ENCODE measurements at places on chromosomes 13 and 19.

DNA sequence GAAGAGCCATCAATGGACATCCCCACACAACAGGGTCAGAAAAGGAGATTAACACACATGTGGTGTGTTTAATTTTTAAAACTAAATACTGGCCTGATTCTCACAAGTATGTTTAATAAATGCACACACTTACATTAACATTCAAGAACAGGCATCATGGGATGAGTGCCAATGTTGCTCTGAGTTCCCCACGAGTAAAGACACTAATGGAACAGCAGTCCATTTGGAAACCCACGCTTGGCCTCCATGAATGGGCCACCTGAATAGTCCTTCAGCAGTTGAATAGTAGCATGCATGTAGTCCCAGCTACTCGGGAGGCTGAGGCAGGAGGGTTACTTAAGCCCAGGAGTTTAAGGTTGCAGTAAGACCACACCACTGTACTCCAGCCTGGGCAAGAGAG lies 195.2 kb upstream of the IPO5 start:
- no peak for DNase-seq

DNA sequence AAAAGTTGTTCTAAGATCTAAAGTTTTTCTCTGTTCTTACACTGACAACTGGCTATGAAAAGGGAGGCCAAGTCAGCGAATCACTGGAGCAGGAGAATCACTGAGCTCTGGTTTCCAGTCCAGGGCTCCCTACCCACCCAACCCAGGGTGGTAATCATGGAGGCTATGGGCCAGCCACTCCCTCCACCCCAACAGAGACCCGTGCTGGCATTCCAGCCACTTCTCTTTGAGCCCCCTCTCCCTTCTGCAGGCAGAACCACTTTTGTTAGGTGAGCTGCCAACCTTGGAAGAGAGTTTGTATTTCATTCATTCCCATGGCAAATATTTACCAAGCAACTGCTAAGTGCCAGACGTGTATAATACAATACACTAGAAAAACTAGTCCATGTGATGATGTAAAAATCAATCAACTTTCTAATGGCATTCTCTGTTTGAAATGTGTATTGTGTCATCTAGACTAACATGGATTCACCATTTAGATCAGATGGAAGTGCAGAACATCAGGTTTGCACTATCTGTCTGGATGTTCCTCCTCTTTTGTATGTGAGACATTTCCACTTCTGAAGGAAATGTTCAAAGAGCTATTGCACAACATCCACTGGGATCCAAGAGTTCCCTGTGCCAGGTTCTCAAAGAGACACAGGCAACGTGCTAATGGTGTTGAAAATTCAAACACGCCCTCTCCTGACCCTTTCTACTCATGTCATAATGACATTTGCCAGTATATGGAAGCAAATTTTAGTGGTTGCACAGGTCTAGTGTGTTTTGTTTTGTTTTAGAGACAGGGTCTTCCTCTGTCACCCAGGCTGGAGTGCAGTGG lies 5.3 kb downstream of the MLNR start:
- DNase-seq: no peak

GRCh38 chr13:46116653-46117502 lies 12.0 kb upstream of the CPB2 start:
- DNase-seq: no peak

GRCh38 chr13:50846861-50847475 lies 3.5 kb upstream of the DLEU7 start:
- DNase-seq: no peak

GRCh38 chr13:51432576-51432975 lies 20.3 kb downstream of the INTS6 start:
- DNase-seq: no peak

DNA sequence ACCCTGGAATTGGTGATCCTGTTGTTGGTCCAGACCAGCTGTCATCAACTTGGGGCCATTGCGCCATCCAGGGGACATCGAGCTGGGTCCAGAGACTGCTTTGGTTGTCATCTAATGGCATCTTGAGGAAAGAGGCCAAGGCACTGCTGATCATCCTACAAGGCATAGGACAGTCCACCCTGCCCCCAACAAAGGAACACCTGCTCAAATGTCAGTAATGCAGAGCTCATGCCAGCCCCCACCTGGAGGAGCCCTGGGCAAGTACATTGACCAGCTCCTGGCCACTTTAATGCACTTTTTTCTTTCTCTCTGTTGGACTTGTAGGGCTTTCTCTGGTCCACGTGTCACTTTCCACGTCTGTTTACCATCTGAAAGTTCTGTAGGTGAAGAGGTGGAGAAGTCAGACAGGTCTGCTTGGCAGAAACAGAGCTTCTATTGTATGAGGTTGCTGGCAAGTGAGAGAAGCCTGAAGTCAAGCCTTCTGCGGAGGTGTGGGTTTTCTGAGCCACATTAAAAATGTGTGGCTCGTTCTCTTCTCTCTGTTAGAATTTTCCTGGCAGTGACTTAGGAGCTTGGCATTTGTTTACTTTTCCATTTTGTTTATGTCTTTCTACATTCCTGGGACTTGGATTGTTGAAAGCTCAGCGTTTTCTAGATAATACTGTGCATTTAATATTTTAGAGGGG lies 124.0 kb upstream of the RNF113B start:
- no peak for DNase-seq

DNA sequence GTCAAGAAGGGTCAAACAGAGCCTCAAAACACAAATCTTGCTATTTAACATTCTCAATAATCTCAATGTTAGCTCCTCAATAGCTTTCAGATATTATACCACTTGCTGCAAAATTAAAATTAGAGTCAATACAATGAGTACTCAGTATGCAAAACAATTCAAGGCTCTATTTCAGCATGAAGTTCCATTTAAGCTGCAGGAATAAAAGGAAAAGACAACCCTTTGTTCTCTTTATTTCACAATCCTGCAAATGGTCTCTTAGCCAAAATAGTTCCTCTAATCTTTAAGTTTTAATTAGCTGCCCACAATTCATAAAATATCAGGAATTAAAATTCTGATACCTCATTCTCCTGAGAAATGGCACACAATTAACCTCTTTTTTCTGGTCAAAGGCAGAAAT lies 40.5 kb upstream of the DCT start:
- no peak for DNase-seq
